ENCODE measurements at places on chromosomes 4 and X.

GRCh38 chrX:150854856-150855255 lies 43.6 kb downstream of the CD99L2 start:
- DNase-seq, result no peak

DNA sequence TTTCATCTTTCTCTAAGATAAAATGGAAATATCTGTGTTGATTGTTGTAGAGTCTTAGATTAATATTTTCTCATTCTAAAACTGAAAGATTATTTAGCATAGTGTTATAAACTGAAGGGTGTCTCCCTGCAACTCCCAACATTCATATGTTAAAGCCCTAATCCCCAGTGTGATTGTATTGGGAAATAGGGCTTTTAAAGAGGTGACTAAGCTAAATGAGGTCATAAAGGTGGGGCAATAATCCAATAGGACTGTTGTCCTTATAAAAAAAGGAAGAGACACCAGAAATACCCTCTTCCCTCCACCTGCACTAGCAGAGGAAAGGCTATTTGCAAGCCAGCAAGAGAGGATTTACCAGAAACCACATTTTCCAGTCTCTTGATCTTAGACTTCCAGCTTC lies 1626.4 kb downstream of the C4orf33 start:
- no peak for DNase-seq

DNA sequence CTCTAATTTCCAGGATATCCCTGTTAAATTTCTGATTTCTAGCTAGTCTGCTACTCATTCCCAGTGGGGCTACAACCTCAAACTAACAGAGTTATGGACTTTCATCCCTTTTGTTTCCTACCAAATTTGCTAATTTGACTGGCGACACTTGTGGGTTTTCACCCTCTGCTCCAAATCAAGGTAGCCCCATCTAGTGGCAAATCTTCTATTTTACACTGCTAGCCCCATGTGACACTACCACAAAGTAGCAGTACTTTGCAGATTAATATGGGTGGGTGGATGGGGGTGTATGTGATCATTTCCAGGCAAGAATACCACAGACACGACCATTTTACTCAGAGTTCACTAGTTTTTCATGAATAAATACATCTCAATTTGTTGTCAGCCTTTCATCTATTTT lies 150.3 kb downstream of the MSL3 start:
- no peak for DNase-seq

GRCh38 chr4:127143460-127144195 lies 489.1 kb upstream of the INTU start:
- DNase-seq, result no peak

DNA sequence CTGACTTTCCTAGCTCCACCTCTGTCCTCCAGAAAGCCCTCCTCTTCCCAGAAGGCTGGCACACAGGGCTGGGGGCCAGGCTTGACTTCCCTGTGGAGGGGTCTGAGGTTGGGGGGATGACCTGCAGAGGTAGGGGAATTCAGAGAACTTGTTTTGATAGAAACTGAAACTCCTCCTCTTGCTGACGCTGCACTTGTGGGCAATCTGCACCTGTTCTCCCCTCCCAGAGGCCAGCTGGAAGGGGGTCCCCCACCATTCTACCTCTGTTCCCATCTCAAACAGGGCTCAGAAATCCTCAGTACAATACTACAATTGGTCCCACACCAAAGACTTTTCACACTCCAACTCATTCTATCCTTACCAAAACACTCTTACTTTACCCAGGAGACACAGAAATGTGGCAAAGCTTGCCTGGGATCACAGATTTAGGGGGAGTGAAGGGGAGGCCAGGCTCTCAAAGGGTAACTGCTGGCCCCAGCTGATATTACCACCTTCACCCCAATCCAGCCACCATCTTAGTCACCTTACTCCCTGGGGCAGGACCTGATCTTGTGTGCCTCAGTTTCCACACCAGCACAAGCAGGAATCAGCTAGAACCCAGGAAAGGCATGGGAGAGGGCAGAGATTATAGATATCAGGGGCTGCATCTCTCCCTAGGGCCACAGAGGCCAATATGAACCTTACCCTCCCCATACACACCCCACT lies 18.5 kb downstream of the OTUD5 start:
- DNase-seq, result no peak

GRCh38 chr4:148539387-148539786 lies 97.2 kb upstream of the NR3C2 start:
- DNase-seq, result no peak

DNA sequence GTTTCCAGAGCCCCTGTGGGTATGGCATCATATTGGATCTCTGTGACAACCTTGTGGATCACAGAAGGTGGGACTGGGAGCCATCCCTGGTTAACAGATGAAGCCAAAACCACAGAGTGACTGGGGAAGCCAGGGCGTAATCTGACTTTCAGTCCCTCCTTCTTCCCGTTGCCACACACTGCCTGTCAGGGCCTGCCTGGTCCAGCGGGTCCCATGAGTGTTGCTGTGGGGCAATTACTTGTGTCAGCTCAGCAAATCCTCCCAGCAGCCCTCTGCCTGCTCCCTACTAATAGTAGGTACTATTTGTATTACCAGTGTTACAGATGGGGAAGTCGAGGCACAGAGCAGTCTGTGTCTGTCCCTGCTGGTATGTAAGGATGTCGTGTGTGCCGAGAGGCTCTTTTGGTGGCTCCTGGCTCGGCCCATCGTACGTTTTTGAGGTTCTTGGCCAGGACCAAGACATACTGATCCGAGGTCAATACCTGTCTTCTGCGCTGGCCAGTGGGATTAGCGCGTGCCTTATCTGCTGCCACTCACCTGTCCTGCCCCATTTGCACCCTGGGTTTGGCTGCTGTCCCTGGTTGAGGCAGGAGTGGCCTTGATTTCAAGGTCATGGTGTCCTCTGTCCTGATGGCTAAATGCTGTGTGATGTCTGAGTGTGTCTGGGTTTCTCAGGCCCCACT lies 5.7 kb downstream of the NSG1 start:
- DNase-seq, result no peak

GRCh38 chrX:5681159-5681558 lies 547.5 kb downstream of the NLGN4X start:
- DNase-seq, result no peak

DNA sequence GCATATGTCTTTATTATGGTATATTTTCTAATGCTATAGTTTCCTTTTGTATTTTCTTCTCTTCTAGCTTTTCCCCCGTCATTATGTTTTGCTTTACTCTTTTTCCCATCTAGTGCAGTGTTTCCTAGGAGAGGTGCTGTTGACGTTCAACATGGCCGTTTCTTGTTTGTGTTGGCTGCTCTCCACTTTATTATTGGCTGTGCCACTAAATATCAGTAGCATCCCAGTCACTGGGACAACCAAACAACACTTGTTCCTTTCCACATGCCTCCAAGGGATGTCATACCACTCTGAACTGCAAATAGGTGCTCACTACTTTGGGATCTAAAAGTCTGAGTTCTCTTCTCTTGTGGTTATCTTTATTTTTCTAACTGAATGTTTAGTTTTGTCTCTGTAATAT lies 26.5 kb downstream of the GBA3 start:
- no peak for DNase-seq

- no peak for DNase-seq
Observed at GRCh38 chr4:89837385-89837992, 528 bp upstream of the SNCA start.

DNA sequence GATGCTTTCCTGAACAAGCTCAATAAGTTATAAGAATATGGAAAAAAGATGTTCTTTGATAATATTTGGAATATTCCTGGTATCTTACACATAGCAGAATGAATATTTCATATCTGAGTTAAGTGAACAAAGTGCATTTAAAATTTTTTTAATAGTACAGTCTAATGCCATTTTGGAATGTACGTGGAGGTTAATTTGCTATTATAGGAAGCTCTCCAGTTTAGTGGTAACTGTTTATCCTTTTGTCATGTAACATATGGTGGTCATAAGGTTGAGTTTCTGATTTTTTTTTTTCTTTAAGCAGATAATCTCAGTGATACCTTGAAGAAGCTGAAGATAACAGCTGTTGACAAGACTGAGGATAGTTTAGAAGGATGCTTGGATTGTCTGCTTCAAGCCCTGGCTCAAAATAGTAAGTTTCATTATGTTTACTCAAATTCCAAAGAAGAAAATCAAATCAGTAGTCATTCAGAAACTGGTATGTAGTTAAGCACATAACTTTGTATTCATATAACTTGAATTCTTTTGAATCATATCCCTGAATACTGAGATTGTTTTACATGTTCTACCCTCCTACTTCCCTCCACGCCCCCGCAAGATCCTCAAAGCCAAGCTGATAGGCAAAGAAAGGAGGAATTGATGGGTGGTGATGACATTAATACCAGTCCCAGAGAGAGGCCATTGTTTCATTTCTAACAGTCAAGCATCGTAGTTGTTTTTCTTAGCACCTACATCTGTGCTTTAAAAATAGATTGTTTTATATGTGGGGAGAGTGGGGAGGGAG lies 32.1 kb downstream of the RAP1GDS1 start:
- DNase-seq, result no peak

DNA sequence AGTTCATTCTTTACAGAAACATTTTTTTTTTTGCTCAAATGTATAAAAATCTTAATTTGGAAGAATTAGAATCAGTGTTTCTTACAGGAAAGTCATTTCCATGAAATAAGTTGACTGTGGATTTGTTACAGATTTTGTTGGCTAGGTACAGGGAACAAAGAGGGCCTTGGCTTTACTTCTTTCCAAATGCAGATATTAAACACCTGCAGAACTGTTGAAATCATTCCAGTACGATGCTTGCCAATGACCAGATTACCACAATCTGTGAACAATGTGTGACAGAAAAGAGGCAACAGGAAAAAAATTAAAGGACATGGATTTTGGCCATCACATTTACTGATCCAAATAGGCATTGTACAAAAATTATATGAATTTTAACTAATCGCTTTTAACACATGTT lies 70.8 kb downstream of the ANXA10 start:
- no peak for DNase-seq

DNA sequence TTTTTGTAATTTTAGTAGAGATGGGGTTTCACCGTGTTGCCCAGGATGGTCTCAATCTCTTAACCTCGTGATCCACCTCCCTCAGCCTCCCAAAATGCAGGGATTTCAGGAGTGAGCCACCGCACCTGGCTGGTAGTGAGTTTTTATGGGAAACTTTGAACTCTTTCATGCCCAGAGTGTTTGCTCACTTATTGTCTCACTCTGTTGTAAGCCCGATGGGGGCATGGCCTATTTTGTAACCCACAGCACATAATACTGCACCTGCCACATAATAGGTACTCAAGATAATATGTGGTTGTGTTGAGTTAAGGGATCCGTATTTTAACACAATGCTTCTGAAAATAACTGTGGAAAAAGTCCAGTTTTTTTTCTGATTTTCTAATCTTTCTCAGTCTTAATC lies 109.6 kb upstream of the GIMD1 start:
- no peak for DNase-seq

- DNase-seq, result no peak
Observed at GRCh38 chrX:69029771-69030170, 135.5 kb downstream of the PJA1 start.

DNA sequence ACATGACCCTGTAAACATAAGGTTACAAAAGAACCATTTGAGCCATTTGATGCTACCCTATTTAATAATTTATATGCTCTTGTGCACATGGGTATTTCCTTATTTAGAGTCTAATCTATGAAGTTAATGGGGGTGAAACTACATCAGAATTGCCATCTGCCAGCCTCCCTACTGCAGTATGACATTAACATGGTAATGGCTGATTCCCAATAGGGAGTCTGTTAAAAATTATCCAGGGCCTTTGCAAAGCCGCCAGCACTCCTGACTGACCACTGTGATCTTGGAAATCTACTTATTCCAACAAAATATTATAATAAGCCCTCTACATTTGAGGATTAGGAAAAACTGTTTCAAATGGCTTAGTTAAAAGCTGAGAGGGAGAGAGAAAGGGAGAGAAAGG lies 153.7 kb downstream of the CLCN4 start:
- no peak for DNase-seq

DNA sequence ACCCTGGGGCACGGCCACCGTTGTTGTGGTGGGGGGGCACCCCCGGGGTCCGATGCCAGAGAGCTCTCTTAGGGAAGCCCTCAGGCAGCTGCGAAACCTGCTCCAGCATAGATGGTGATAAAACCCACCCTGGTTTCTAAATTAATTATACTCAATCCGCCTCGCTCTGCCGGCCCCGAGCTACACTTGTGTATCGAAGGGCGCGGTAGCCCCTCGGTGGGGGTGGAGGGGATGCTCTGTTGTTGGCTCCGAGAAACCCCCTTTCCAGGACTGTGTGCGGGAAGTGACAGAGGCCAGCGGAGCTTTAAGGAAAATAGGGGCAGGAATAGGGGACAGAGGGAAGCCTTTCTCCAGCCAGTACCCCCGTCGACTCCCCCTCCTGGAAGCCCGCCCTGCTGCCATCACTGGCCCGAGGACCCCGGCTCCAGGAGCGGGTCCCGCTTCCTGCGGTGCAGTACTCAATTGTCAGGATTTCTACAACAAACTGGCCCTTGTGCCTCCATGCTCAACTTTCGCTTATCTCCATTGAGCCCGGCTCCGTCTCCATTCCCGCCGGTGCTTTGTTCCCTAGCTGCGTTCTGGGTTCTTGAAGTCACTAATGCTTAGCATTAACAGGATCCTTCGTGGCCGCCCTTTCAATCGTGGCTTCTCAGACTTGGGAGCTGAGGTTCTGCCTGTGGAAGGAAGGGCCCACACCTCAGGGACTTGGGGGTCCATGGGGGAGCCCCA lies 408.2 kb downstream of the BCOR start:
- no peak for DNase-seq

DNA sequence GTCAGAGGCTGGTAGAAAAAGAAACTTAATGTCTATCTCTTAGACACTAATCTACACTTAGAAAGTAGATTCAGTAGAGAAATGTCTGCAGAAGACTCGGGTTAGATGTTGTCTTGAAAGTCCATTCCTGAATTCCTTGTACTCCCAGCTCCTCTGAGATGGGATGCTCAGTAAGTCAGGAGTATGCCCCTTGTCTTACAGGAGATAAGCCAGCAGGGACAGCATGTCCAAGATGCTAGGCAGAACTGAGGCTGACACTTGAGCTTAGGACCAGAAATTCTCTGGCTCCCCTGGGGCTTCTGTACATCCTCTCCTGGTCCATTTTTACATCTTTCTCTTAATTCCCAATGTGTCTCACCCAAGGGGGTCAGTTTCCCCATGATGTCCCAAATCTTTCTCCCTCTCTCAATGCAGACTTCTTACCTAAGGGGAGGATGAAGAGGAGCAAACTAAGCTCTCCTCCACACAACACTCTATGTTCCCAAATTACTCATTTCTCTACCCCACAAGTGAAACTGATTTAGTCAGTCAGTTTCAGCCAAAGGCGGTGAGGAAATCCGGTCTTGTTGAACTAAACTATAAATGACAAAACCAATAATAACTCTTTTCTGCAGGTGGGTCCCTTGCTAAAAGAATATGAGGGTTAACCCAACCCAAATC lies 558.2 kb upstream of the DIPK2B start:
- no peak for DNase-seq

GRCh38 chr4:37666625-37667071 lies 19.5 kb downstream of the RELL1 start:
- no peak for DNase-seq

GRCh38 chr4:161167539-161167938 lies 996.3 kb downstream of the FSTL5 start:
- DNase-seq, result no peak

GRCh38 chr4:27714073-27714472 lies 853.4 kb downstream of the STIM2 start:
- DNase-seq, result no peak
